ENCODE measurements at places on chromosomes 11 and 22.

GRCh38 chr22:42353883-42354727 lies 78.1 kb downstream of the NFAM1 start:
- H3K4me3 ChIP-seq = no peak overlapping the region
- H3K4me1 ChIP-seq = peaks cover 4% of the 10 kb centered on the region
- no peaks in the 10 kb centered on the region for H3K36me3 ChIP-seq

- no peak overlapping the region for H3K27ac ChIP-seq
- no peak for DNase-seq
- H3K4me3 ChIP-seq = no peak overlapping the region
- H3K36me3 ChIP-seq = peaks cover 2% of the 10 kb centered on the region
- peaks cover 24% of the 10 kb centered on the region for H3K27me3 ChIP-seq
Observed at GRCh38 chr11:79018371-79018849, 422.4 kb downstream of the TENM4 start.

DNA sequence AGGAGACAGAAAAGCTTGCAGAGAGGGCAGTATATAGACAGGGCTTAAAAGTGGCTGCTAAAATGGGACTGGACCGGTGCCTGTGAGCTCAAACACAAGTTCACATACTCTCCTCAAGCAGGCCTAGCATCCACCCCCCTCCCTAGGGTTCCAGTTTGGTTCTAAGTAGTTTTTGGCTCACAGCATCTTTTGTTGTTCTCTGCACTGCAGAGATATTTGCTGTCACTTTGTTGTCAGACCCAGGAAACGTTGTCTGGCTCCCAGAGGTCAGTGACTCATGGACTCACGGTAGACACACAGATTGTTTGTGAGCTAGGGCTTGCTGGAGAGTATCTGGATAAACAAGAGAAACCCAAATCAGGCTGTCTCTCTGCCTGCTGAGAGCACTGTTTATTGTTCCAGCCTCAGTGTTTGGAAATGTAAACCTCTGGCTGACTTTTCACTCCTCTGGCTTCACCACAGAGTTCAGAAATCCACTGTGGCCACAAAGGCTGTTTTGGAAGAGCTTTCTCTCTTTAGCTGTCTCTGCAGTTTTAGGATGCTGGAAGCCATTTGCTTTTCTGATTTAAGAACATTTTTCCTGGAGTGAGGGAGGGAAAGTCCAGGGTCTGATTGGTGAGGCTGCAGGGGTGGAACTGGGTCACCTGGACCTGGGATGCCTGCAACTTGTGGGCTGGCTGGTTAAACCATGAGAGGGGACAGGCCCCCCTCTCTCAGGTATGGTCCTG lies 303.7 kb upstream of the PLET1 start:
- DNase-seq = no peak
- peaks cover 50% of the 10 kb centered on the region for H3K27me3 ChIP-seq
- H3K27ac ChIP-seq = no peak overlapping the region
- no peaks in the 10 kb centered on the region for H3K36me3 ChIP-seq
- H3K4me3 ChIP-seq = no peak overlapping the region

GRCh38 chr11:390175-390574 lies 3.8 kb upstream of the PKP3 start:
- no peak for DNase-seq
- H3K36me3 ChIP-seq = no peaks in the 10 kb centered on the region
- H3K4me3 ChIP-seq = no peak overlapping the region
- H3K4me1 ChIP-seq = peaks cover 3% of the 10 kb centered on the region
- H3K27me3 ChIP-seq = no peaks in the 10 kb centered on the region

- H3K36me3 ChIP-seq = no peaks in the 10 kb centered on the region
- DNase-seq = no peak
- no peaks in the 10 kb centered on the region for H3K27me3 ChIP-seq
- H3K4me1 ChIP-seq = peaks cover 20% of the 10 kb centered on the region
Observed at GRCh38 chr11:118838905-118839553, 44.7 kb upstream of the CXCR5 start.

DNA sequence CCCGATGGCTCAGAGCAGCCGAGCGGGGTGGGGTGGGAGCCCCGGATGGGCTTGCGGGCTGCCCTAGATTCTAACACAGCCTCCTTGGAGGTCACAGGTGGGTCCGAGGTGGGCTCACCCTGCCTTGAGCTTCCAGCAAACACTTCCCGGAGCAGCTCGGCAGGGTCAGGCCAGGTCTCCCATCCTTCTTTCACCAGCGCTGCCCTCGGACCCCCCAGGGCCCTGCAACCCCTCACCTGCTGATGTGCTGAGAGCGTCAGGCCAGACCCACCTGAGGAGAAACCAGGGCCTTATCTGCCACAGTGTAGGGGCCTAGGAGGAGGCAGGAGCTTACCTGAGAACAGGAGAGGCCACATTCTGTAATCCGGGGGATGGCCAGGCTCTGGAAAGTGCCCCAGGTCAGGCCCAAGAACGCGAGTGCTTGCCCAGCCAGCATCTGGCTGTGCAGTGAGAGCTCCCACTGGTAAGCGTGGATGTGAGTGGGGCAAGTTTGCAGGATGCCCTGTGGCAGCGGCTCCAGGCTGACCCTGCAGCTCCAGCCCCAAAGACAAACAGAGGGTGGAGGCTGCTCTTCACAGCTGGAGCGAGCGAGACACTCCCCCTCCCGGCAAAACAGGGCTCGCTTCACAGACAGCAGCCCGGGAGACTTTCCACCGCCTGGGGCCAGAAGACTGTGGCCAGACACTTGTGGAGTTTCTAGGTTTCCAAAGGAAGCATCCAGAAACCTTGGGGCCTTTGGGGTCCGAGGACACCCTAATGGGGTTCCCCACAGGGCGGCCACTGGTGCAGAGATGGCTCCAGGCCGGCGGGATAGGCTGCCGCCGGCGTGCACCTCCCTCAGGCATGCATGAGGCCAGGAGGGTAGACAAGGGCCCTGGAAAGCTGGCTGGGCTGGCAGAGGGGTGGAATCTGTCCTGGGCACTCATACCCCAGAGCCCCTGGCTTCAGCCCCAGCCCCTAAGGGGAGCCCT lies at the start of gene IL17REL:
IL17REL (minus strand) TSS at position 555 of the 971 bp plus-strand sequence; CDS start at position 436, 119 bp downstream.
- H3K4me1 ChIP-seq = peaks cover 9% of the 10 kb centered on the region
- no peak for DNase-seq
- peak within 1 kb of the TSS; percentile 80 for H3K4me3 ChIP-seq
- peaks cover 2% of the 10 kb centered on the region for H3K36me3 ChIP-seq

DNA sequence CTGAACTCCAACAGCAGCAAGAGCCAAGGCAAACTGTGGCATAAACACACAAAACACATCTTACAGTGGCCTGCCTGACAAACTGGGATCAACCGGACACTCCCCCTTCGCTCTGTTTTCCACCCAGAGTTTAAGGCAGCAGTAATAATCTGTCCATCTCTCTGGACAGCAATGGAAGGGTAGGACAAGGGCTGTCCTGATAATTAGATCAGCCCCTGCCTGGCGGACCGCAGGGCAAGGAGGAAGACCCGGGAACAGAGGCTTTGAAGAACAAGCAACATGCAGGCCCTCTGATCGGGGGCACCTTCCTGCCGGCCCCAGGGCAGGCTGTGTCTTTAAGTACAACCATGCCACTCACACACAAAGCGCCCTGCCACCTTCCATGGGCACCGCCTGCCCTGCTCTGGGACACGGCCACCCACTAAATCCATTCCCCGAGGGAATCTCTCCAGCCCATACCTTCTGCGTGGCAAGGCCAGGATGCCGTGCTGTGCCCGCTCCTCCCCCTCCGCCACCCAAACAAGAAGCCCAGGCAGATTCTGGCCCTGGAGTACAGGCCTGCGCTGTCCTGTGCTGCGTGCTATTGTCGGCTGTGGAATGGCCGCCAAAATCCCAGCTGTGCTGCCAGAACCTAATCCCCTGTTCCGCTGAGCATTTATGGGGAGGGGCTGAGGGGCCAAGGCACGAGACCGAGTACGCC lies 38.8 kb downstream of the NUMA1 start:
- no peaks in the 10 kb centered on the region for H3K36me3 ChIP-seq
- no peak overlapping the region for H3K4me3 ChIP-seq
- H3K27me3 ChIP-seq = no peaks in the 10 kb centered on the region

GRCh38 chr22:20400606-20401375 lies 6.8 kb downstream of the ZNF74 start:
- H3K27me3 ChIP-seq = no peaks in the 10 kb centered on the region
- H3K4me3 ChIP-seq = no peak overlapping the region
- H3K27ac ChIP-seq = no peak overlapping the region
- DNase-seq = no peak
- peaks cover 20% of the 10 kb centered on the region for H3K4me1 ChIP-seq

DNA sequence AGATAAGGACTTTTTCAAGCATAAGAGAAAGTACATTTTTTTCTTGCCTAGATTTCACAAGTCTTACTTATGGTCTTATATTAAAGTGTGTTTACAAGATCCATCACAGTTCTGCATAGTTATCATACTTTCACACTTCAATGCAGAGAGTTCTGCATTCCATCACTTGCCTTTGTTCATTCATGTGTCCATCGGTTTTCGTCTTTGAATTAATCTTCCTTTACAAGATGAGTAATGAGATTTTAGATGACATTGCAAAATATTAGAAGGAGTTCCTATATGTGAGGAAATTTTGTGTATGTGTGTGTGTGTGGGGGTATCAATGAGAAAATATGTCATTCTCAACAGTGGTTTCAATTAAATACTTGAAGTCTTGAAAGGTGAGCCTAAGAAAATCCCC lies 98.1 kb upstream of the GUCY1A2 start:
- no peak for DNase-seq
- no peaks in the 10 kb centered on the region for H3K36me3 ChIP-seq
- H3K4me3 ChIP-seq = no peak overlapping the region
- H3K27me3 ChIP-seq = no peaks in the 10 kb centered on the region
- no peaks in the 10 kb centered on the region for H3K4me1 ChIP-seq

GRCh38 chr22:19855504-19856409 lies 1.1 kb upstream of the GNB1L start:
- no peak for DNase-seq
- H3K27ac ChIP-seq = peak overlapping the region; percentile 92
- no peaks in the 10 kb centered on the region for H3K36me3 ChIP-seq
- peak overlapping the region; percentile 95 for H3K4me3 ChIP-seq
- peaks cover 33% of the 10 kb centered on the region for H3K4me1 ChIP-seq

- DNase-seq = no peak
- H3K36me3 ChIP-seq = no peaks in the 10 kb centered on the region
- peaks cover 2% of the 10 kb centered on the region for H3K4me1 ChIP-seq
- no peak overlapping the region for H3K4me3 ChIP-seq
- H3K27ac ChIP-seq = no peak overlapping the region
Observed at GRCh38 chr11:109023036-109023435, 358.2 kb downstream of the DDX10 start.

- H3K4me3 ChIP-seq = no peak overlapping the region
- peaks cover 35% of the 10 kb centered on the region for H3K27me3 ChIP-seq
- no peaks in the 10 kb centered on the region for H3K4me1 ChIP-seq
- no peaks in the 10 kb centered on the region for H3K36me3 ChIP-seq
- H3K27ac ChIP-seq = no peak overlapping the region
Observed at GRCh38 chr11:103671143-103671651, 365.2 kb upstream of the DDI1 start.

GRCh38 chr22:27075028-27075678 lies 417.8 kb downstream of the MIAT start:
- no peaks in the 10 kb centered on the region for H3K36me3 ChIP-seq
- no peaks in the 10 kb centered on the region for H3K4me1 ChIP-seq
- no peak overlapping the region for H3K27ac ChIP-seq
- peaks cover 10% of the 10 kb centered on the region for H3K27me3 ChIP-seq

DNA sequence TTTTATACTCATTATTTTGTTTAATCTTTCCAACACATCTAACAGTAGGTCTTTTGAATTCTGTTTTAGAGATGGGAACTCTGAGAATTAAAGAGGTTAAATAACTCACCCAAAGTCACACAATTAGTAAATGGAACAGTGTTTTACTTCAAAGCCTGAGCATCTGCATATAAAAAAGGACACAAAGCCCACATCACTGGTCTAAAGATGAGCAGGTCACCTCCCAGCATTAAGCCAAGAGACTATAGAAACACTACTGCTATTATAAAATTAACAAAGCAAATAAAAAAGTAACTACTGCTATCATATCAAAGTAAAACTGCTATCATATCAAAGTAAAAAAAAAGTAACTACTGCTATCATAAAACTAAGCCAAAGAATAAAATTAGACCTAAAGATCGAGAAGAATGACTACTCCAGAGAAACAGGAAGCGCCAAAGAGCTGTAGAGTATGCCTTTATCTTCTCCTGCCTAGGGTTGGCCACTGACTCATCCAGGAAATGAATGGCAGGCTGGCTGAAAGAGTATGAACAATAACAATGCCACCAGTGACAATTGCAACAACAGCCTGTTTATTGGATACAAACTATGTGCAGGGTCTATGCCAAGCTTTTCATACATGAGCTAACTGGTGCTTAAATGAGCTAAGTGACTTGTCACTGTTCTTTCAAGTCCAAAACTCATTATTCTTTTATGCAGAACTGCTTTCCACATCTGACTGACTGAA lies 1153.0 kb upstream of the TENM4 start:
- no peaks in the 10 kb centered on the region for H3K4me1 ChIP-seq
- no peak for DNase-seq
- H3K36me3 ChIP-seq = no peaks in the 10 kb centered on the region

DNA sequence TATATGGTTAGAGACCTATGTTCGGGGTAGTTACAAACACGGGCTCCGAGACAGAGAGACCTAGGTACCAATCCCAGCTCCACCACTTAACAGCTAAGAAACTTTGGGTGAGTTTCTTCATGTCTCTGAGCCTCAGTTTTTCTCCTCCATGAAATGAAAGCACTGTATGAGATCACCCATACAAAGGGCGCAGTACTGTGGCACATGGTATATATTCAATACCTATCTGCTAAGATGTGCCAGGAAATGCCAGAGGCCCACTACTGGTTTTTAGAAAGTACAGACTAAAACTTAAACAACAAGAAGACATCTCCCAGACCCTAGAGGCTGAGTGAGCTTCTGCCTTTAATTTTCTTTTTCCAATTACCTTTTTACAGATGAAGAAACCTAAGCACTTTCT lies 69.5 kb downstream of the SLC1A2 start:
- peaks cover 12% of the 10 kb centered on the region for H3K4me1 ChIP-seq
- no peaks in the 10 kb centered on the region for H3K27me3 ChIP-seq
- H3K27ac ChIP-seq = peak overlapping the region; percentile 90
- DNase-seq = no peak

DNA sequence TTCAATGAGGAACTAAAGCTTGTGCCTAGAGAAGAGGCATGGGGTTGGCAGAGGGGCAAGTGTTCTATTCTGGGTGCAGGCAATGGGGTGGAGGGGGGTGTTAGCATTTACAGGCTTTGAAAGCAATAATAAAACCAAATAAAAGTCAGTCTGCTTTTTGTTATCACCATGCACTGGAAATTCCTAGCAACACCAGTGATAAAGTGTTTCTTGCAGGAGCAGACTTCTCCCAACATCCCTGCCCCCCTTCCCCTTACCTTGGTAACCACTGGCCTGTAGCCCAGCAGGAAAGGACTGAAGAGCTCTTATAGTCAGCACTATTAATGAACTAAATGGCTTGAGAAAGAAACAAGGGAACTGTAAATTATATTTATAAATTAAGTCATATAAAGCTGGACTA lies 65.2 kb upstream of the SESN3 start:
- H3K27me3 ChIP-seq = peaks cover 4% of the 10 kb centered on the region
- H3K36me3 ChIP-seq = peaks cover 2% of the 10 kb centered on the region
- no peak overlapping the region for H3K4me3 ChIP-seq
- no peak overlapping the region for H3K27ac ChIP-seq
- DNase-seq = no peak

- H3K4me3 ChIP-seq = no peak overlapping the region
- no peak for DNase-seq
- H3K36me3 ChIP-seq = peaks cover 12% of the 10 kb centered on the region
- no peaks in the 10 kb centered on the region for H3K4me1 ChIP-seq
- peak overlapping the region; percentile 12 for H3K27ac ChIP-seq
- no peaks in the 10 kb centered on the region for H3K27me3 ChIP-seq
Observed at GRCh38 chr11:117375960-117376359, 48.3 kb downstream of the CEP164 start.
